ENCODE measurements at places on chromosomes 5 and 9.
A peak's percentile ranks its signal among the peaks of the same experiment; 100 is the strongest.

DNA sequence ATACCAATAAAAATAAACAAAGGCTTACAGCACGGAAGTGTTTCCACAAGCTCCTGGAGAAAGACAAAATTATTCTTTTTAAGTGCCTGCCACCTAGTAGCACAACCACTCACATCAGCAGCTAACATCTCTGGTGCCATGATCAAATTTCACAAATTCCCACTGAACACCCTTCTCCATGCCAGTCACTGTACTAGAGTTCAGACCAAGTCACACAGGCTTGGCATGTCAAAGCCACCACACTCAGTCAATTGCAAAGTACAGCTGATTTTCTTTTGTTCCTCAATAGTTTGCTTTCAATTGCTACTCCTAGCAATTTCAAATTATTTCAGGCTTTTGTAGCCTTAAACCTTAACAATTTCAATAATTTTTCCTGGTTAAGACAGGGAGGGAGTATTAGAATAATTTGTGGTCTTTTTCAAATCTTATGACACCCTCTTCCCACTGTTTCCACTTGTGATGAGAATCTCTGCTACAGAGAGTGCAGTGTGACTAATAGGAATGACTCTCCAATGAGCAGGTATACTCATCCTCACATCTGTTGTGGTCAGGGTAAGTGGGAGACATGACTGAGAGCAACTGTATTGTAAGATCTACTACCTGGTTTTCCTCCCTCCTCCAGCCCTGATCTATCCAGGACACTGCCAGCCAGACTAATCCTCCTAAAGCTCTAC, 46.2 kb downstream of the RNF145 start:
- DNase-seq, result no peak

- DNase-seq, result no peak
These were observed 367 bp downstream of the PCDHB4 start for GRCh38 chr5:141121985-141122384.

DNA sequence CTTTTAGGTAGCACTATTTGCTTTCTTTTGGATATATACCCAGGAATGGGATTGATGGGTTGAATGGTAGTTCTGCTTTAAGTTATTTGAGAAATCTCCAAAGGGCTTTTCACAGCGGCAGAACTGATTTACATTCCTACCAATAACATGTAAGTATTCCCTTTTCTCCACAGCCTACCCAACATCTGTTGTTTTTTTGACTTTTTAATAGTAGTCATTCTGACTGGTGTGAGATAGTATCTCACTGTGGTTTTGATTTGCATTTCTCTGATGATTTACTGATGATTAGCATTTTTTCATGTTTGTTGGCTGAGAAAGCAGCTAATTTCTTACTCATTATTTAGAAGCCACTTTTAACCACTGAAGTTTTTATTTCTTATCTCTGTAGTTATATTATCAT, 221.1 kb upstream of the ACTBL2 start:
- no peak for DNase-seq

GRCh38 chr9:23496489-23497136, 329.4 kb downstream of the ELAVL2 start:
- DNase-seq, result no peak

GRCh38 chr9:108663422-108663821, 192.4 kb downstream of the ACTL7B start:
- no peak for DNase-seq

- DNase-seq, result no peak
These were observed 18.4 kb downstream of the NKD2 start for GRCh38 chr5:1026700-1027621.

DNA sequence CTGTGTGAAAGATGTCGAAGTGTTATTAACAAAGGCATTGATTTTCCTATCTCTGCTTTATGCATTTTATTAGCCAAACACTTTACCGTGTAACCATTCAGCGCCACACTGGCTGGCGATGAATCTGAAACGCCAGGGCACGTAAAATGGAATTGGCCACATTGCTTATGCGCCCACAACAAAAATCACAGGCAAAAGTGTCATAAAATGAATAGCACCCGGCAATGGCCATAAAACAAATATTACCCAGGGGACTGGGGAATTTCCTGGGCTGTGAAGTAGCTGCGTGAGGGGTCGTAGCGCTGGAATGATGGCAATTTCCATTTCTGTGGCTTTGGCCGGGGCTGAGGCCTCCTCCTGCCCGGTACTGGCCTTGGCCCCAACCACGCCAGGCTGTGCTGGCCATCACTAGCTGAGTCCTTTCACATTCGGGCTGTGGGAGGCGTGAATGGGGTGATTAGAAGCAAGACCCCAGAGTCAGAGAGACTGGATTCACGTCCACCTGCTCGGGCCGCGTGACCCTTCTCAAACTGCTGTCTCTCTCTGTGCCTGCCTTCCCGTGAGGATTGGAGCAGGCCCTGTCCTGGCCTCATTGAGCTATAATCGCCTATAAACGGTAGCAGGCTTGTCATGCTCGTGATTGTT, 254.5 kb downstream of the PBX3 start:
- no peak for DNase-seq

DNA sequence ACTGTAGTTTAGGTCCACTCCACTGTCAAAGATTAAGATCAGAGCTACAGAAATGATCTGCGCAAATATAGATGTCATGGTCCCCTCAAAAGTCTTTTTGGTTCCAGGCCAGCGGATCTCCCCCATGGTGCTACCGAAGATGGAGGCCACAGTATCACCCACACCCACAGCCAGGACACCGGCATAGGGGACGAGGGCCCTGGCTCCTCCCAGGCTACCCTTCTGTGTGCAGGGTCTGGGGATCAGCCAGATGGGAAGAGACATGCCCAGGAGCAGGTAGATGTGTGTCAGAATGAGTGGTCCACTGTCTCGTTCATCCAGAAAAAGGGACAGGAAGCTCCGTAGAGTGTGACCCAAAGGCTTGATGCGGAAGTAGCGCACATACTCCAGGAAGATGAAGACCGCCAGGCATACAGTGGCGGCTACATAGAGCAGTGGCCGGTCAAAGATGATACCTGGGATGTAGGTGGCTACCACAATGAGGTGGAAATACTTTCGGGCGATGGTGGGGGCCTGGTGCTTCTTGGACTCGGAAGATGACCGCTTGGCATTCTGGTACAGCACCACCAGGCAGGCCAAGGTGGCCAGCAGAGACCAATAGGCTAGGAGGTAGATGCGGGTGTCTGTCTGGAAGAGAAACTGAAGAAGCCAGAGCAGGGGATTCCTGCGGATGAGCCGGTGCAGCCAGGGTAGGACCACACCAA, 1.5 kb downstream of the DOLK start:
- no peak for DNase-seq

DNA sequence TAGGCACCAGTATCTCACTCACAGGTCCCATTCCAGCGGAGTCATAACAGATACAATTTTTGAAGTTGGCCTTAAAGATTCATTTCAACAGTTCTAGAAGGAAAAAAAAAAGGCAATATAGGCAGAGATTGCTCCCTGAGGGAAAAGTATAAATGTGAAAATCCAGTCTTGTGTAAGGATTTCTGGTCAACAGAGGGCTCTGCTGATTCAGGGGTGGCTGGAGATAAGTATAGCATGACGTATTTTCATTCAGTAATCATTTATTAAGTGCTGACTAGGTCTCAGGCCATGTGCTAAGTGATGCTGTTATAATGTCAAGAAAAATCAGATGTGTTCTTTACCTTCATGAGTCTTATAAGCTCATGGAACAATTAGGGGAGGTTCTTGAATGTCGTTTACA, 377.3 kb upstream of the MEF2C start:
- DNase-seq, result no peak

DNA sequence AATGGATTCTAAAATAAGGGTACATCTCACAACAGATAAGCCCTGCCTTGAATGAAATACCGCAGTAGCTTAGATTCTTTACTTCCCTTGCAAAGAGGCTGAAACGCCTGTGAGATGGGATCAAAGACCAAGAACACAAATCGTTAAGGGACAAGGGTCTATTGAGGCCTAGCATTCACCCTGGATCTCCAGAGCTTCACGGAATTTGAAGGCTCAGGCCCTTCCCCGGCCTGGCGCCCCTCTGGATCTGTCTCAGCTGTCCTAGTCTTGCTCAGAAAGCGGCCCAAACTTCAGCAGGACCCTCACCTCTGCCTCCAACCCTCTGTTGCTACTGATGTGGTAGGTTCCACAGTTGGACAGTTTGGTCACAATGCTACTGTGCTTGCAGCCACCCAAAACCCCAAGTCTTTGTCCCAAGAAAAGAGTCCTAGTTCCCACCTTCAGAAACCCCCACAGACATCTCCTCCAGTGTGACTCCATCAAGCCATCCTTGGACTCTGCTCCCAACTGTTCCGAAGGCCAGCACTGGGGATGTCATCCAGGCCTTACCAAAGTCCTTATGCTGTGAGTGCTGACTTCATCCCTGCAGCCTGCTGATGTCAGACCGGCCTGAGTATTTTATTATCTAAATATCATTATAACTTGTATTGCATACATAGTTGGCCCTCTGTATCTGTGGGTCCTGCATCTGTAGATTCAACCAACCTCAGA, 9.4 kb downstream of the CORO2A start:
- no peak for DNase-seq

DNA sequence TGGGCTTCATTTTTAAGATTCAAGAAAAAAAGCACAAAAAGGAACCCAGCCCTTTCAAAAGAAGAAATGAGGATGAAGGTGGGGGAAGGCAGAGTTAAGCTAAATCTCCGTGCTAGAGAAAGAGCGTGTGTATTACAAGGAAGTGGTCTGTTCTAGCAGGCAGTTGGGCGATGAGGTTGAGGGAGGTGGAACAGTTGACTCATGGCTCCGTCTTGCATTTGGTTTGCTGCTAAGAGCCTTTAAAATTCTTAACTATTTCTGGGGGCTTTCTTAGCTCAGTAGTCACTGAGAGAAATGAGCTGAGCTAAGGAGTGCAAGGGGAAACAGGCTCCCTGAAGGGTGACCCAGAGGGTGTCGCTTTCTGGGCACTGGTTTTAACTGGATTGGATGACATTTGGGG, 117.4 kb downstream of the GCNT1 start:
- no peak for DNase-seq

GRCh38 chr5:88677943-88678769, 204.8 kb downstream of the MEF2C start:
- DNase-seq, result no peak

DNA sequence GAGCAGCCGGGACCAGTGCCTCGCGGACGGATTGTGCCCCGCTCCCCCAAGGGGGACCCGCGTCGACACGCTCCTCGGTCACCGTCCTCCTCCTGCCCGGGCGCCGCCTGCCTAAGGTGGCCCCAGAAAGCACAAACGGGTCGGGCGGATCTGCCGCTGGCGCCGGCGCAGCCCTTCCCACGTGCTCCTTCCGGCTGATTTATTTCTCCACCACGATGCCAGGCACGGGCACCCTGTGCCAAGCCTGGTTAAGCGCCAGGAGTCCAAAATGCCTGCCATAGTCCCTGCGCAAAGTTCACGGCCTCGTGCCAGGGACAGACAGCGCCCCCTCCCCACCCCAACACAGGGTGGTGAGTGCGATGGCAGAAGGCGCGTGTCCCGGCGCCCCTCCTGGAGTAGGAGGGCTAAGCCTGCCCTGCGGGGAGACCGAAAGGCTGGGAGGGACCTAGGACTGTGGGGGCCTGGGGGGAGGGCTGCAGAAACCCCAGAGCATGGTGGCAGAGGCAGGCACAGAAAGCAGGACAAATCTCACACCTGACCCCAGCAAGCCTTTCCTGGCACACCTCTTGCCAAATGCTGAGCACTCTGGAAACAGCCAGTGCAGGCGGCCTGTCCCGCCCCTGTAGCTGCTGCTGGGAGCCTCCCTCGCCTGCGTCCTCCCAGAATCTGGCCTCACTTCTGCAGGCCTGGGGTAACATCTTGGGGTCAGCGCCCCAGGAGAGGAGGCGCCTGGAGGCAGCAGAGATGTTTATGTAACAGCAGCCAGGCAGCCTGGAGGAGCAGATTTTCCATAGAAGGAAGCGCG, 1.1 kb upstream of the NOTCH1 start:
- DNase-seq, result peak; percentile 52

DNA sequence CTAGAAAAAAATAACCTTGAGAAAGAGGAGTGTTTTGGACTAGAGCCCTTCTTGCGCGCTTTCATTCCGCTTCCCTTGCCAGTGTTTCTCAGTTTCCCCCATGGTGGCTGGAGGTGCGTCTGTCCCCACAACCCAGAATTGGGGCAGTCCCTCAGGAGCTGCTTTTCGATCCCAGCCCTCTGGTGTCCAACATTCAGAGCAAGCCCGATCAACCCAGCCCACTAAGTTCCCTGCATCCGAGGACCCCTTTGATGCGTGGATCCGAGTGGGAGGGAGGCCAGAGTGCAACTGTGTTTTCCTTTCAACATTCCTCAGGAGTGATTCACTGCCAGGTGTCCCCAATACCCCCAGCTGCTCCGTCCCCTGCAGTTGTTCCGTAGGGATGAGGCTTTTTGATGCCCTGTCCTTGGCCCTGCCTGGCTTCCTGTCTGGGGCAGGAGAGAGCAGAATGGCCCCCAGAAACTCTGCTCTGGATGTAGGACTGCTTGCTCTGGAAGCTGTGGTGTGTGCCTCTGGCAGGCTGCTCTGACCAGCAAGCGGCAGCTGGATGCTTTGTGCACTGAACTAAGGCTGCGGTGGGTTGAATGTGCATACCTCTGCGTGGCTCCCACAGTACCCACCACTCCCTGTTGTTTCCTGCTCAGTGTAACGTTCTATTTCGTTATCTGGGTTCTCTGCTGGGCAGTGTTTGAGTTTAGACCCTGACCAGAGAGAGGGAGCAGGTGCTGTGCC, 117.5 kb downstream of the BOD1 start:
- DNase-seq, result peak; percentile 12

GRCh38 chr5:89473196-89473595, 590.2 kb upstream of the MEF2C start:
- no peak for DNase-seq

GRCh38 chr5:6000867-6001266, 377.5 kb downstream of the MED10 start:
- no peak for DNase-seq

DNA sequence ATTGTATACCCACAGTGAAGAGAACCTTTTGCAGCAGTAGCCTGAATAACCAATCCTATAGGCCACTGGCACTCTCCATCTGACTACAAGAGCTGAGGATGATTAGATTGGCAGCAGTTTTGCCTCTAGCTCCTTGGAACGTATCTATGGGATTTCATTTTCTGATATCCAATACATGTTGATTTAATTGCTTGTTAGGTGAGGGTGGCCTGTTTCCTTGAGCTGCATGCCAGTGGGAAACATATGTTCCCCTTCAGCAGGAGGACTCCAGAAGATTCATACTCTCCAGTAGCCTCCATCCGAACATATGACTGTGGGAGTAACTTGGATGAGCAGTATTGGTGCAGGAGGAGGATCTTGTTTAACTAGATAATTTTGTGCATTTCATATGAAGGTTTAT, 51.5 kb downstream of the GCNT1 start:
- no peak for DNase-seq

Measured in nephron progenitor cell (in vitro differentiated cells).